ENCODE measurements at places on chromosomes 16 and 17.

DNA sequence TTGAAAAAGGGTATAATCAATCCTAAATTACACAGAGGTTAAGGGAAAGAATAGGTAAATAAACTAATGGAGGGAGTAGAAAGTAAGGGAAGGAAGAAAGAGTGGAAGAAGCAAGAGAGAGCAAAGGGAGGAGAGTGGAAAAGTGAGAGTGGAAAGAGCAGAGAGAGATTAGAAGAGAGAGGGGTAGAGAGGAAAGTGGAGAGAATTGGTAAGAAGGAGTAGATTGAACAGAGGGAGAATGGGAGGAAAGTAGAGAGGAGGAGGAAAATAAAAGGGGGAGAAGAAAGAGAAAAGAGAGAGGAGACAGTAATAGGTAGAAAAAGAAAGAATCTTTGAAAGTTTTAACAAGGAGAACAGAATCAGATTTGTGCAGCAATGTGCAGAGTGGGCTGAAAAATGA, 24.9 kb downstream of the TERB1 start:
- DNase-seq: no peak

GRCh38 chr17:50944054-50944901, 78.1 kb upstream of the TOB1 start:
- peak; percentile 49 for DNase-seq

DNA sequence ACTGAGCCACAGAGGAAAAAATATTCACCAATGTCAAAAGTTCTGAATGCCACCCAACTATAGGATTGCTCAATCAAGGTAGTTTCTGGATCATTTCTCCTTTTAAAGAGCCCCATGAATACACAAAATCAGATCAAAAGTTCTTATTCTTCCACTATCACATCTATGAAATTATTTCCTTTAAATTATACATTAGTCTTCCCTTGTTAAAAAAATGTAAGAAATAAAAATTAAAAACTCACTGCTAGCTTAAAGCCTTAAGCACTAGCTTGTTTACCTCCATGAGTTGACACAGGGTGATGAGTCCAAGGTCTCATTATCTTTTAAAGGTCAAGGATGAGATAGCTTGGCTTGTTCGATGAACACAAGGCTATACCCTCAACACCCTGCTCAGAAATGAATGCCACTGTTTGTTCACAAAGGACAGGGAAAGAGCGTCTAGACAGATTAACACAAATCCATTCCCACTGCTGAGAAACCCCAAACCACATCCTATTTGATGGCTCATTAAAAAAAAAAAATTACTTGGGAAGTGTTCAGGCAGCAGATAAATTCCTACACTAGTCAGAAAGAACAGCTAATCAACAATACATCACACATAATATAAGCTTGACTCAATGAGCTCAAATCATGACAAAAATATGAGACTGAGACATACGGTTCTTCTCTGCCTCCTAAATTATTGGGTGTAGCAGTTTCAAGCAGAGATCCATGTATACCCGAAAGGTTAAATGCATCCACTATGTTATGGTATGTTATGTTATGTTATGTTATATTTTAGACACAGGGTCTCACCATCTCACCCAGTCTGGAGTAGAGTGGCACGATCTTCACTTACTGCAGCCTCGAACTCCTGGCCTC, 118.9 kb downstream of the PARN start:
- DNase-seq: no peak

DNA sequence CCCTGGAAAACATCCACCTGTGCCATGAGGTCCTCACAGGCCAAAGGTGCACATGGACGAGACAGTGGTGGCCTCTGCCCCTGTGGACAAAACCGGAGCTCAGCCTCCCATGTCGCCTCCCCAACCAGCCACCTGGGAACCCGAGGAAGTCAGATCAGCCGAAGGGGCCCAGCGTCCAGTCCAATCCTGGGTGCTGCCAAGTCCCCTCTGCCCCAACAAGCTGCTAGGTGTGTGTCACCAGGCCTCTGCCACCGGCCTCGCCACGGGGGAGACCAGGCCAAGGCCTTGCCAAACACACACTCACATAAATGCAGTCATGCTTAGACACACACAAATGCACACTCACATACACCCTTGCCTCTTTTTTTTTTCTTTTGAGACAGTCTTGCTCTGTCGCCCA, 167.8 kb downstream of the RBFOX3 start:
- no peak for DNase-seq

- DNase-seq: no peak
Observed at GRCh38 chr17:19945009-19945626, 32.5 kb downstream of the AKAP10 start.

GRCh38 chr16:54282928-54283724, 3.5 kb downstream of the IRX3 start:
- no peak for DNase-seq

DNA sequence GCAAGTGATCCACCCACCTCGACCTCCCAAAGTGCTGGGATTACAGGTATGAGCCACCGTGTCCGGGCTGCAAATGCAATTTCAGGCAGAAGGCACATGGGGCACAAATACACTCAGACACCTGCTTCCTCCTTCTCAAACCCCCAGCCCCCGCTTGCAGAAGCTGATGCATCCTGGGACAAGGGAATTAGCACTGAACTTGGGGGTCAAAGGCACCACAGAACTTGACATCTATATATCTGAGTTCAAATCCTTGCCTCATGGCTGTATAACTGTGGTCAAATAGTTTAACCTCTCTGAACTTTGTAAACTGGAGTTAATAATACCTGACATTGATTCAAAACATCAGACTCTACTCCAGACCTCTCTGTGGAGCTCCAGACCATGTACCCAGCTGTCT, 4.1 kb upstream of the ARL5C start:
- no peak for DNase-seq

DNA sequence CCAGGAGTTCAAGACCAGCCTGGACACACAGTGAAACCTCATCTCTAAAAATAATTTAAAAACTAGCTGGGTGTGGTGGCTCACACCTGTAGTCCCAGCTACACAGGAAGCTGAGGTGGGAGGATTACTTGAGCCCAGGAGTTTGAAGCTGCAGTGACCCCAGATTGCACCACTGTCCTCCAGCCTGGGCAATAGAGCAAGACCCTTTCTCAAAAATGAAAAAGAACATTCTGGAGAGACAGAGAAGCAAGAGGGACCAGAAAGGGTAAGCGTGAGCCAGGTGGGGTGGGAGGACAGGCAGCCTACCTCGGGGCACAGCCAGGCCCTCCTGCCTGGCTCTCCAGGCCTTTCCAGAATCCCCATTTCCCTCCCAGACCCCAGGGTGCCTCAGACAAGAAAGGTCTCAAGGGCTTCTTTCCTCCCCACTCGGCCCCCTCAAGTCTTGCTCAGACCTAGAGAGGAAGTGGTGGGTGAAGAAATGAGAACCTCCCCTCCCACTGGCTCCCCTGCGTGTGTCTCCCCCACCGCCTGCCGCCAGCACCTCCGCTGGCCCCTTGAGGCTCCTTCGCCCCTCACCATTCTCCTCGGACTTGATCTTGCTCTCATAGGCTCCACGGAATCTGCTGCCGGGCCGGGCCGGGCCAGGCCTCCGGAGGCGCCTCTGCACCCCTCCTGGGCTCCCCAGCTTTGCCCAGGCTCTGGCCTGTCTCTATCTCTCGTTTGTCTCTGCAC, 503 bp downstream of the C16orf54 start:
- no peak for DNase-seq

- DNase-seq: no peak
Observed at GRCh38 chr16:22232277-22233036, 26.4 kb downstream of the EEF2K start.

- DNase-seq: no peak
Observed at GRCh38 chr16:11450136-11450535, 104.9 kb downstream of the RMI2 start.

DNA sequence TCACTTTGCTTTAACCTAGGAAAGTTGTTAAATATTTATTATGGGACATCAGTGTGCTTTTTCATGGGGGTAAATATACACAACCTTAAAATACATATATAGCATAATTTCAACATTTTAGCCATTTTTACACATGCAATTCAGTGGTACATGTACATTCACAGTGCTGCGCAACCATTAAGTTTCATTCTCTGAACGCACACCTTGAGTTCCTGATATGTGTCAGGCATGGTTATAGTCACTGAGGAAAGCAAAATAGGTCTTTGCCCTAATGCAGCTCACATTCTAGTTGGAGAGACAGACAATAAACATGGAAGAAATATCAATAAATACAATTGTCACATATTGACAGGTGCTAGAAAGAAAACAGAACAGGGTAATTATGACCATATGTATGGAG, 12.8 kb upstream of the CNEP1R1 start:
- DNase-seq: no peak

GRCh38 chr16:3295783-3296182, 9.4 kb downstream of the TIGD7 start:
- no peak for DNase-seq

- DNase-seq: no peak
Observed at GRCh38 chr16:85579923-85580580, 33.1 kb upstream of the GSE1 start.

- no peak for DNase-seq
Observed at GRCh38 chr17:80815151-80815681, 176.4 kb upstream of the CHMP6 start.

GRCh38 chr17:82088838-82089722, 9.0 kb downstream of the FASN start:
- DNase-seq: no peak

- DNase-seq: no peak
Observed at GRCh38 chr17:70446446-70446845, 277.1 kb downstream of the KCNJ2 start.

DNA sequence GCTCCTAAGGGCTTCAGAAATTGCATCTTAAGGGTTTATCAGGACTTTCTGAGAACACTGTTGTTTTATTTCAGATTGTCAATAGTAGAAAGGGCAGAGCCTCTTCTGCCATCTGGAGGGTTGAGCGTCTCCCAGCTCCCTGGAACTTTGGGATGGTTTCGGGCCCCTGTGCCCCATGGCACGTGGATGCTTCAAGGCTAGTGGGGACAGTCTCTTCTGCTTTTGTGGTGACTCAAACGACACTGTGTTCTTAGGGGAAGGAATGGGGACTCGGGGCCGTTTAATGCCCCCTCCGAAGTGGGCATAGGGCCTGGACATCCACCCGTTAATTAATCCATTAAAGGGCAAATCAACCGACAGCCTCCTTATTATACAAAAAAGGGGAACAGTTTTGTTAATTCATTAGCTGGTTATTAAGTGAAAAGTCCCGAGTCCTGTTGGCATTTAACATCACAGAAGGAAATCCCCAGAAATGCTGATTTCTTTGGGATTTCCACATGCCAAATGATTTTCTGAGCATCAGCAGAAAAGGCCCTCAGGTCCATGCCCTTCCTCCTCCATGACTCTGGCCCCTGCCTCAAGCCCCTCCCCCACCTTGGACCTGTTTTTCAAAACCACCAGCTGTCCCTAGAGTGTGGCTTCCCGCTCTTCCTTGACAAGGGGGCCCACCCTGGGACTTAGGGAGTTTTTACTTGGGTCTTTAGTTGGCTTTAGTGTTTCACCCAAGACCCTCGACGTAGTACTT, 68.7 kb downstream of the ARSG start:
- DNase-seq: no peak

DNA sequence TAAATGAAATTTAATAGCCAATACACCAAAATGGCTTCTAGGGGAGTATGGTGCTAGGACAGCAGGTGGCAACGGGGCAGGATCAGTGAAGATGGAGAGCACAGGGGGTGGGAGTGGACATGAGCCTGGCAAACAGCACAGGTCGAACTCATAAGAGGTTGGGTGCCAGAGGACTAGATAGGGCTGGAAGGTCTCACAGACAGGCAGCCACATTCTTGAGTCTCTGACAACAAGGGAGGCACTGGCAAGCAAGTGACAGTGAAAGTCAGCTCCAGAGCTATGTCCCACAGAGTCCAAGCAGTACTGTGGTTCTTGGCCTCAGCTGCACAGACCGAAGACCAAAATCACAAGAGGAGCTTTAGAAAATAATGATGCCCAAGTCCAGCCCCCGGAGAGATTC, 61.2 kb downstream of the USP31 start:
- no peak for DNase-seq

- no peak for DNase-seq
Observed at GRCh38 chr17:18905226-18905625, 46.7 kb upstream of the SLC5A10 start.

DNA sequence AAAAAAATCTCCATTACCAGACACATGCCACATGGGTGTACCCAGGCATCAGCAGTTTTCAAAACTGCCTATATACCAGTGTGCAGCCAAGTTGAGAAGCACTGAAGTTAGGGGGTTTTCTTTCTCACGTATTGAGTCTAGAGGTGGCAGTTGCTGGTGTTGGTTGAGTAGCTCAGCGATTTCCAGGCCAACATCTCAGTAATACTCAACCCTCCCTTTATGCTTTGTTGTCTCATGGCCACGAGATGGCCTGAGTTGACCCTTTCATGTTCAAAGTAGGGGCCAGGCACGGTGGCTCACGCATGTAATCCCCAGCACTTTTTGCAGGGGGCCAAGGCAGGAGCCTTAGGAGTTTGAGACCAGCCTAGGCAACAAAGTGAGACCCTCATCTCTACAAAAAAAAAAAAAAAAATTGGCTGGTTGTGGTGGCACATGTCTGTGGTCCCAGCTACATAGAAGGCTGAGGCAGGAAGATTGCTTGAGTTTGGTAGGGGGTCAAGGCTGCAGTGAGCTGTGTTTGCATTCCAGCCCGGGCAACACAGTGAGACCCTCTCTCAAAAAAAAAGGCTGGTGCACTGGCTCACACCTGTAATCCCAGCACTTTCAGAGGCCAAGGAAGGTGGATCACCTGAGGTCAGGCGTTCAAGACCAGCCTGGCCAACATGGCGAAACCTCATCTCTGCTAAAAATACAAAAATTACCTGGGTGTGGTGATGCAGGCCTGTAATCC, 10.8 kb downstream of the LRRC3C start:
- DNase-seq: no peak

DNA sequence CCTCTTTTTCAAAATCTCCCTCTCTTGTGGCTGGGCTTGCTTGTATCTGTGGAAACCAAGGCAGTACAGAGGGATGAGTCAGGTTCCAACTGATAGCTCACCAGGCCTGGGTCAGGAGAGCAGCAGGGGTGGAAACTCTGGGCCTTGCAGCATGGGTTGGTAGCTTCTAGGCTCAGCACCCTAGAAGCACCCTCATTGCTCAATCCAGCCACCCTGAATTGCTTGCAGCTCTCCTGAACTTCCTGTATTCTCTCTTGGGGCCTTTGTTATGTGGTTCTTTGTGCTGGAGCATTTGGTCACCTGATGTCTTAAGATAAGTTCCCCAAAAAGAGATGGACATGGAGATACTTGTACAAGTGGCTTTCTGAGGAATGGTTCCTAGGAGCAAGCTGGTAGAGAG, 169.4 kb downstream of the IRX5 start:
- no peak for DNase-seq

GRCh38 chr17:45990886-45991285, 8.2 kb upstream of the STH start:
- DNase-seq: no peak

DNA sequence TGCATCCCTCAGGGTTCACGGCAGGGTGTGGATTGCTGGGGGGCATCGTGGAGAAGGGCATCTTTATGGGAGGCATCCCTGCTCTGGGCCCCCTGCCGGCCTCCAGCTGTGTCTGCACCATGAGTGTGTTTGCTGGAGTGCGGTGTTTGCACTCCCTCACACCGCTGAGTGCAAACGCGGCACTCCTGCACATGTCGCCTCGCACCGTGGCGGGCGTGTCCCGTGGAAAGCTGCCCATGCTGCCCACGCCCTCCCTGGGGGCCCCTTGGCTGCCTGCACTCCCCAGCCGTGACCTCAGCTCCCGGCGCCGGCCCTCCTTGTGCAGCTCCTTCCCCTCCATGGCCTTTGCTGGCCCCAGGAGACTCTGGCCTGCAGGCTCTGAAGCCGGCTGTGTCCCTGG, 74.6 kb upstream of the ZNF750 start:
- DNase-seq: no peak

- no peak for DNase-seq
Observed at GRCh38 chr16:86881861-86882273, 303.5 kb downstream of the FOXL1 start.
